ENCODE measurements at places on chromosomes 7 and 10. TPM values are rescaled to one million over a fixed set of nuclear protein-coding genes. Genes with fewer than 3 reads are reported as not detected.

Gene CPN1
- total RNA-seq = not detected

Gene GIMAP1
- not detected for total RNA-seq

Gene SH2D4B
- total RNA-seq = not detected

Gene UPK3BL1
- 13.8 TPM for total RNA-seq

Gene PSAP
- total RNA-seq = 1,391 TPM

Gene EEPD1
- total RNA-seq = 9.0 TPM

Gene NPY4R
- total RNA-seq = under 0.01 TPM

Gene TFPI2
- total RNA-seq = 8.7 TPM

Gene CALY
- not detected for total RNA-seq

Gene FOXI2
- total RNA-seq = not detected

Gene WDR37
- 20.6 TPM for total RNA-seq

Gene SDK1
- under 0.01 TPM for total RNA-seq

DNA sequence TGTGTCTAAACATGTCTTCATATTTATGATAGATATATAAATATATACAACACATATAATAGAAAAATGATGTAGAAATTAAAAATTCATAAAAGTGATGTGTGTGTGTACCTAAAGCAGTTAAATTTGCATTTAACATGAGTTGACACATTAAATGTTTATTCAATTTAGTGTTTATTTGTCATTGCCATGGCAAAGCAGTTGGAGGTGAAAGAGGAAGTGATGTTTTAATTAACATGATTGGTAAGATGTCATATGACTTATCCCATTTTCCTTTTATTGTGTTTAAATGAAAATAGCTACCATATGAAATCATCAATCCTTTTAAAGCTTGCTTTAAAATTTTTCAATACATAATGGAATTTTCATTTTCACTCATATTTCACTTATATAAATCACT, 452.6 kb downstream of the SUGCT start:
- DNase-seq = peak; percentile 3

DNA sequence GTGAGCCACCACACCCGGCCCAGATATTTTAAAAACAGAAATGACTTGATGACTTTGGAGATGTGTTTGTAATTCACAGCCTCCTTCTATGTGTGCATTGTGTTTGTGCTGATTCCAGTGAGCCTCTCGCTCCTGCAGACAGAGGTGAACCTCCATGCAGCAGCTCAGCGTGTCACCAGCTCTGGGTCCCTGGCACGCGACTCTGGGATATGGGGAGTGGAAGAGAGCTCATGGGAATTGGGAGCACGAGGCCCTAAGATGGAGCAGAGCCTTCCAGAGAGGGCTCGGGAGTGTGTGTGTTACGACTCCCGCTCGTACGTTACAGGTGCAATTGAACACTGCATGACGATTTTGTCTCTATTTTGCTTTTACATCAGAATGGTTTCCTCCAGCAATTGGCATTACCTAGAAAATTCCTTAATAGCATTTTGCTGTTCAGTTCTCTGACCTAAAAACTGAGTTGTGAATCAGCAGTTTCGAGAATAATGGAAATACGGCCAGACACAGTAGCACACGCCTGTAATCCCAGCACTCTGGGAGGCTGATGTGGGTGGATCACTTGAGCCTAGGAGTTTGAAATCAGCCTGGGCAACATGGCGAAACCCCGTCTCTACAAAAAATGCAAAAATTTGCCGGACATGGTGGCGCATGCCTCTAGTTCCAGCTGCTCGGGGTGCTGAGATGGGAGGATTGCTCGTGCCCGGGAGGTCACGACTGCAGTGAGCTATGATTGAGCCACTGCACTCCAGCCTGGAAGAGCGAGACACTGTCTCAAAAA, 204.6 kb downstream of the CUX1 start:
- DNase-seq = no peak

- peak; percentile 39 for DNase-seq
Measured at GRCh38 chr10:97071496-97071895, 114.3 kb downstream of the SLIT1 start.

DNA sequence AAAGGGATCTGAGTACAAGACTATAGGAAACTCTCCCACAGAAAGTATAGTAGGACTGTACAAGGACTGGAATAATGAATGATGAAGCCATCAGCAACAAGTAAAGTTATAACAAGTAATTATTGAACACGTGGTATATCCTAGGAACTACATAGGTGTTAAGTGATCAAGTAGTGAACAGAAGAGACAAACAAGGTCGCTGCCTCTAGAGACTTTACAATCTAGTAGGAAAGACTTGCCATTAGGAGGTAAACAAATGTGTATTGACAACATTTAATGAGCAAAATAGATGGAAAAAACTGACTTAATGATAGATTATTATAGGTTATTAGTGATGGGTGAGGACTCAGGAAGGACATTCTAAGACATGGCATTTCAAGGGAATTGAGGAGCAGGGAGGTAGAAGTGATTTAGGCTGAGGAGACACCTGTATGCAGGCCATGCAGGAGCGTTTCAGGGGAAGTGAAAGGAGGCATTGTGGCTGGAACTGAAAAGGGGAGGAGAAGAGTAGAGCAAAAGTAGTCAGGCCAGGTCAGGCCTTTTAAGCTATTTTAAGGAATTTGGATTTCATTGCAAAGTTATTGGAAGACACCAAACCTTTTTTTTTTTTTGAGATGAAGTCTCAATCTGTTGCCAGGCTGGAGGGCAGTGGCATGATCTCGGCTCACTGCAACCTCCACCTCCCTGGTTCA, 8.5 kb upstream of the GLCCI1 start:
- DNase-seq = no peak

- DNase-seq = no peak
Measured at GRCh38 chr10:21194510-21194993, 297.4 kb upstream of the NEBL start.

GRCh38 chr10:121771966-121772365, 155.9 kb downstream of the ATE1 start:
- no peak for DNase-seq

- peak; percentile 87 for DNase-seq
Measured at GRCh38 chr10:133359554-133359971, 1.7 kb upstream of the FUOM start.

DNA sequence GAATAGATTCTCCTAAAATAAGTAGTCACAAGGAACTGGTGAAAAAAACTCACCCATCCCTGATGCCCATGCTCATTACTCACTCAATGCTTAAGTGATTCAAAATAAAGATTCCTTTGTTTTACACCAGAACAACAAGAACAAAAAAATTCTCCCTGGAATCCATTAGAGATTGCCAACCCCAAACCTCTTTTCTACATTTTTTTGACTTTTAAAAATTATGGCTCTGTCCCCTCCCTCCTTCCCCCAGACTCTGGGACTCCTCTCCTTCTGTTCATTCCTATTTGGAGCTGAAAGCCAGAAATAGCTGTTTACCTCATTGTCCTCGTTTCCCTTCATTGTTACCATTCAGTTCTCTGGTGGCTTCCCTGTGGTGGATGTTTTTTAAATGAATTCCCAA, 63.2 kb upstream of the FHIP2A start:
- no peak for DNase-seq

GRCh38 chr7:20064974-20065862, 152.0 kb downstream of the MACC1 start:
- DNase-seq = peak; percentile 75

- DNase-seq = no peak
Measured at GRCh38 chr10:119776536-119776935, 50.7 kb downstream of the INPP5F start.

DNA sequence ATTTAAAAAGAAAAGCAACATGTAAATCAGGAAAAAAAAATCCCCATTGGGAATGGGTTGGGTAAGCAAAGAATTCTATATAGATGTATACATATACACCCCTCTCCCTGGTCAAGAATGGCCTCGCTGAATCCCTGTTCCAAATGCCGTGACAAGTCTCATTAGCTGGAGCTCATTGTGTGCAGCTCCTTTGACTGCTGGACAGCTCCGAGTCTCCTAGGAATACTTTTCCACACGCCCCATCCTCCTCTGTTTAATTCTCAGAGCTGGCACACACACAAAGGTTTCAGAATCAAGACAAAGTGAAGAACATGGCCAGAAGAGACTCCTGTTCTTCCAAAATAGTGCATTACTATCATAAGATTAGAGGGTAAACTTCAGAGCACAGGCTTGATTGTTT, 130.9 kb upstream of the MKLN1 start:
- DNase-seq = peak; percentile 71

GRCh38 chr7:41501006-41501405, 201.9 kb downstream of the INHBA start:
- DNase-seq = no peak

DNA sequence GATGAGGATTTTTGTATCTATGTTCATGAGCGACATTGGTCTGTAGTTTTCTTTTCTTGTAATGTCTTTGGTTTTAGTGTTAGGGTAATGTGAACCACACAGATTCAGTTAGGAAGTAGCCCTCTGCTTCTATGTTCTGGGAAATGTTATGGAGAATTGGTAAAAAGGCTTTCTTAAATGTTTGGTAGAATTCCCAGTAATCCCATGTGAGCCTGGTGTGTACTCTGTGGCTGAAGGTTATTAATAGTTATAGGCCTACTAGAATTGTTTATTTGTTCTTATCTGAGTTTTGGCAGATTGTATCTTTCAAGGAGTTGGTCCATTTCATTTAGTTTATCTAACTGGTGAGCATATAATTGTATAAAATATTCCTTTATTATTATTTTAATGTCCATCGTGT, 484.6 kb upstream of the GHITM start:
- no peak for DNase-seq

DNA sequence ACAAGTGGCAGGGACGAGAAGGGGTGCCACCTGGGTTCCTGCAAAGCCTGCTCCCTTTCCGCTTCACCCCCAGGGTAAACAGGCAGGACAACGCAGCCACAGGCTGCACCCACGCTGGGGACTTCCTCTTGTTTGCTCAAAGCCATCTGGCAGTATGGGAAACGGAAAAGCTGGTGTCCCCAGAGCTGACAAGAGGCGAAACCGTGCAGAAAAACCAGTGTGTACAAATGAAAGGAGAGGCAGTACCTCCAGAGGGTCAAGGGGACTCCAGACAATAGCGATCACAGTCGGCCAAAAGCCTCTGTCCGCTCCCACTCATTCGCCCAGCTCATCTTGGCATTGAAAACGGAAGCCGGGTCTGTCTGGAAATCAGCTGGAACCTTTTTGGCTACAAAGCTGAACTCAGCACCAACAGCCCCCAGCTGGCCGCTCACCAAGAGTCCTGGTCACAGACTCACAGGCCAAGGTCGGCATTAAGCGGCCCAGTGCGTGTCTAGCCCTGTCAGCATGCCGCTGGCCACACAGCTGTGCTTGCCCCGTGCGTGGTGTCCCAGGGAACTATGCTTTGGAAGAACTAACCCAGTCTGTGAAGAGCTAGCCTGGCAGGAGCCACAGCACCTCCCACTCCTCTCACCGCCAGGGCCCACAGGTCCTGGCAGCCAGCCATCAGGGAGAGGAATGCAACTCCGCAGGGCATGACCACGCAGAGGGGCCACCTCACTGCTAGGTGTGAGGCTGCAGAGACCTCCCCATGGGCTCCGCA, 10.4 kb downstream of the TNS3 start:
- DNase-seq = peak; percentile 91

DNA sequence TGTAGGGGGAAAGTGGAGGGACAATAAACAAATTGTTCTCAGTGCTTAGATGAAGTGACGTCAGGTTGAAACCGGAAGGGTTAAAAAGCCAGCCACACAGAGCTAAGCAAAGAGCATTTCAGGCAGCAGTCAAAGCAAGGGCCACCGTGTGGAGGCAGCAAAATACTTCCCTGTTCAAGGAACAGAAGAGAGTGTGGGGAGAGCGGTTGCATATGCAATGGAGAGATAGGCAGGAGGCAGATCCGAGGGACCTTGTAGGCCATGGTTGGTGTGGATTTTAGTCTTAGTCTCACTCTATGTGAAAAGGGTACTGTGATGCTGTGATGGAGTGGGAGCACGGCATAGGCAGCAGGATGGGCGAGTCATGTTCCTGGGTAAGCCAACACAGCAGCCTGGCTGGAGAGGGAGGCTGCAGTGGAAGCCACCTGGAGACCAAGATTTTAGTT, 3.8 kb upstream of the STN1 start:
- peak; percentile 58 for DNase-seq

DNA sequence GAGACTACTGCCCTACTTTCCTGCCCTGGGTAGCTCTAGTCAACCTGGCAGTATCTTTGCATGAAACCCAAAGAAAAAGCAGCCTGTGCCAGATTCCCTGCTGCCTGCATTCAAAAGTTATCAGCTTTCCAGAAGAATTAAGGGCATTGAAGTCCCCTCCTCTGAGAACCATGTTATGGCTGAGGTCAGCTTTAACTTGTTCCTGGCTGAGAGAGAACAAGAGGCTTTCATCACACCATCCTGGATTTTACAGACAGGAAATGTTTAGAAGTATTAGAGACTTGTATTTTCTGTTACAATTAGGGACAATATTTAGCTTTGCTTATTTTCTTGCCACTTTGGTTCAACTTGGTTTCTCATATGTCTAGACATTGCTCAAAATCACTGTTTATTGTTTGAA, 238.8 kb downstream of the ARL4A start:
- no peak for DNase-seq

GRCh38 chr7:77439572-77439971, 23.4 kb upstream of the GSAP start:
- no peak for DNase-seq

- DNase-seq = no peak
Measured at GRCh38 chr10:99754670-99755069, 22.6 kb downstream of the CUTC start.

DNA sequence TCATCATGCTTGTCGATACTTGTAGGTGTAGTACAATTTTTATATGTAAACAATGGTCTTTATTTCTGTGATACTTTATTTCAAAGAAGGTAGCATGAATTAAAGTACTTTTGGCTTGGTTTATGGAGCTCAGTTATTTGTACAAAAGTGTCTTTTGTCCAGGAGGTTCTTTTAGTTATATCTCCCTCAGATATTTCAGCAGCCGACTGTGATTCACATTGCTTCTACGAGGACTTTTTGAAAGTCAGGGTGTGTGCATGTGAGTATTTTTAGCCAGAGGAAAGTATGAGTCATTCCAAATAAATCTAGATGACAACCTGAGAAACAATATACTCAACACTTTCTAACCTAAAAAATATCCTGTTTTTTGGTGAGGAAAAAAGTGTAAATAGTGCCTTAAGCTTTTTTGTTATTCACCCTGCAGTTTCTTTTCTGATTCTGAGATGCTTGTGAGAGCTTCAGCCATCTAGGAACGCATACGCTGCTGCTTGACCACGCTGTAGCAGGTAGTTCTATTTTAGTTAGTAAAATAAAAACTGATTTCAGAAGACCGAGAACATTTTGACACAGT, 595 bp upstream of the SUN1 start:
- peak; percentile 94 for DNase-seq

- no peak for DNase-seq
Measured at GRCh38 chr10:118979661-118980060, 49.9 kb upstream of the NANOS1 start.

- DNase-seq = no peak
Measured at GRCh38 chr7:43669286-43670081, 59.8 kb downstream of the COA1 start.

DNA sequence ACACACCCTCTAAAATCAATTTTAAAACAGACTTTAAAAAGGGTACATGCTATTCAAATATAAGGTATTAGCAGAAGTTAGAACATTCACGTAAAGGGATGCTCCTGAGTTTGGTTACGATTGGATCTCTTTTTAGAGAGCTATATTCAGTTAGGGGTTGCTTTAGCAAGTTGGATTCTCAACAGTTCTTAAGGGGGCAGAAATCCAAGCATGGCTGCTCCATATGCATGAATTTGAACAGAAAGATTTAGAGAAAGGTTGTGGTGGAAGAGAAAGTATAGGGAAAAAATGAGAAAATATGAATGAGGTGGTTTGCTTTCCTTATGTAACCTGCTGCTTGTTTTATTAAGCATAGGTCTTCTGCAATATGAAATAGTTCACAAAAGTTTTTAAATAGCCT, 855.1 kb downstream of the SORCS1 start:
- no peak for DNase-seq

Data from osteoblast (primary cell).